ENCODE measurements at places on chromosomes 13 and 19.

GRCh38 chr19:4373601-4374497 lies 26.5 kb downstream of the SH3GL1 start:
- DNase-seq = no peak

DNA sequence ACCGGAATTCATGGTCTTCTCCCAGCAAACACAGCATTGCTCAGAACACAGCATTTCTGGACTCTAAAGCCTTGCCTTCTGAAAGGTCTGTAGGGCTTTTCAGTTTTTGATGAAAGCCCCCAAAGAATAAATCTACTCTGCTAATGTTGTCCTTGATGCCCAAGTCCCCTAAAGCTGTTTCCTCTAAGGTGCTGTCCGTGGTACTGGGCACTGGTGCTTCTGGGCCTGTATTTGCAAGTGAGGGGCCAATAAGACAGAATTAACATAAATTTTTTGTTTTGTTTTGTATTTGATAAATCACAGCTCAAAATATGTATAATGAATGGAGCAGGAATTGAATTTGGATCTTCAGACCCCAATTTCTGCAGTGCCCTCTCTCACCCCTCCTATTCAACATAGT lies 12.1 kb upstream of the LGALS13 start:
- DNase-seq = no peak

DNA sequence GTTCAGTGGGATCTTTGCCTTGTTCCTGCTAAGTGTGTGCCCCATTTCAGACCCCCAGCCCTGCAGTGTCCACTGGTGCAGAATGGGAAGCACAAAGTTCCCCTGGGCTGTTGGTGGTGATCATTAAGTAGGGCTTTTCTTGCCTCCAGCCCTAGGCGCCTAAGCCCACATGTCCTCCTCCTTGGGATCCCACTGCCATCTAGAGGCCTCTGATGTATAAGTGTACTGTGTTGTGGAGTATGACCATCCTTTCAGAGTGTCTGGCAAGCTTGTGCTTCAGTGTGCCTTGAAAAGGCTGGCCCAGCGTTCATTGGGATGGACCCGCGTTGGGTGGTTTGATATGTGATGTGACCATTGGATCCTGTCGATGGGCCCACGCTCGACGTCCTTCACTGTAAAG lies 71.2 kb downstream of the WASF3 start:
- no peak for DNase-seq

DNA sequence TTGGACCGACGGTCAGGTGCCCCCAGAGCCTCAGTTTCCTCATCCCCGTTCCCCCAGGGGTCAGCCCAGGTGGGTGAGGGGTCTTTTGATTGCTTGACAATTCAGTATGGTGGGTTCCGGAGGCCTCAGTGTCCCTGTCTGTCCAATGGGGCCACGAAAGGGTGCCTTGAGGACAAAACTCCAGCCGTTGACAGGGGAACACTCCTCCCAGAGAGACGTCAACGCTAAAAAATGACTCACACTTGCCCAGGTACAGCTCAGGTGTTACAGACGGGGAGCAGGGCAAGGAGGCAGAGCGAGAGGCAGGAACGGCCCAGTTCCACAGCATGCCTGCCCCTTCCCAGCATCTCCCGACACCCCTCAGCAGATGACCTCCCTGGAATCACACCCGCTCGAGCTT lies 1.8 kb downstream of the TNFAIP8L1 start:
- no peak for DNase-seq

GRCh38 chr13:110443622-110444225 lies 117.8 kb downstream of the RAB20 start:
- DNase-seq = no peak

DNA sequence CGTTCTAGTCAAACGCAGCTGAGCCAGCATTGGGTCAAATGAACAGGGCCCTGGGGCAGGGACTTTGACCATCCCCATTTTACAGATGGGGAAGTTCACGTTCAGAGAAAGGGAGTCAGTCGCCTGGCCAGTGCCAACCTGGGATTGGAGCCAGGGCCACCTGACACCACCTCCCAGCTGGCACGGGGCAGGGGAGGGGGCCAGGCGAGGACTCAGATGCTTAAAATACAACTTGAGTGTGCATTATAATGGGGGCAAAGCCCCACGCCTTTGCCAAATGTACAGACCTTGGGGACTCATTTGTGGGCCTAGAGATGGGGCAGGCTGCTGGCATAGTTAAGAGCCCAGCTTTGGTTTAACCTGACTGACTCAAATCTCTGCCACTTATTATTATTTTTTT lies 14.6 kb downstream of the PRR12 start:
- no peak for DNase-seq

Measured in activated CD4-positive, alpha-beta T cell treated with anti-CD3 and anti-CD28 coated beads, Interleukin-2, Interleukin-4, amounts not matched to agents 100 ng/mL and 50 ng/mL, durations not matched to agents 16 hours and 8 hours (primary cell).